ENCODE measurements at places on chromosomes 16 and 17.

DNA sequence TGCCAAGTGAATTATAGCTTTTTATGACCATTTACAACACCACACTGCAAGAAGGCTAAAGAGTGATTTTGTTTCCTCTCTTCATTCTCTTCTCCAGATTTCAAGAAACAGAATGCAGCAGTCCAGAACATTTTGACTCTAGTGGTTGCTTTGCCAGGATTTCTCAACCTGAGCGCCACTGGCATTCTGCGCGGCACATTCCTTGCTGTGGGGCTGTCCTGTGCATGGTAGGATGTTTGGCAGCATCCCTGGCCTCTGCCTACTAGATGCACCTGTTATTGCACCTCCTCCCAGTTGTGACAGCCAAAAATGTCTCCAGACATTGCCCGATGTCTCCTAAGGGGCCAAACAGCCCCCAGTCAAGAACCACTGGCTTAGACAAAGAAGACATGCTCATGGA is 25.7 kb upstream of the SLC39A11 start:
- DNase-seq: no peak

DNA sequence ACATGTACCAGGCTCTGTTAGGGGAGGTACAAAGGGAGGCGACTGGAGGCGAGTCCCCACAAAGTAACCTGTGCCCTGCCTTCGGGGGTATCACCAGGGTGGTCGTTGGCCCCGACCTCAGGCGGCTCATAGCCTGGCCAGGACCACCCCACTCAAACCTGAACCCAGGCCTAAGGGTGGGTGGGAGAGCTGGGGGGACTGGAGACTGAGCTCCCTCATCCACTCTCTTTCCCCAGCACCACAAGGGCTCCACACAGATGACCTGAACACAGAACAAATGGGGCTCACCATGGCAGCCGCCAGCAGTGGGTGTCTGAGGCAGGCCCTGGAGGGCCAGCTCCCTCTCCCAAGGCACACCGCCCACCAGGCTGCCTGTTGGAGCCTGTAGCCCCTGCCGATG is 120.6 kb upstream of the TNRC6C start:
- DNase-seq: no peak

DNA sequence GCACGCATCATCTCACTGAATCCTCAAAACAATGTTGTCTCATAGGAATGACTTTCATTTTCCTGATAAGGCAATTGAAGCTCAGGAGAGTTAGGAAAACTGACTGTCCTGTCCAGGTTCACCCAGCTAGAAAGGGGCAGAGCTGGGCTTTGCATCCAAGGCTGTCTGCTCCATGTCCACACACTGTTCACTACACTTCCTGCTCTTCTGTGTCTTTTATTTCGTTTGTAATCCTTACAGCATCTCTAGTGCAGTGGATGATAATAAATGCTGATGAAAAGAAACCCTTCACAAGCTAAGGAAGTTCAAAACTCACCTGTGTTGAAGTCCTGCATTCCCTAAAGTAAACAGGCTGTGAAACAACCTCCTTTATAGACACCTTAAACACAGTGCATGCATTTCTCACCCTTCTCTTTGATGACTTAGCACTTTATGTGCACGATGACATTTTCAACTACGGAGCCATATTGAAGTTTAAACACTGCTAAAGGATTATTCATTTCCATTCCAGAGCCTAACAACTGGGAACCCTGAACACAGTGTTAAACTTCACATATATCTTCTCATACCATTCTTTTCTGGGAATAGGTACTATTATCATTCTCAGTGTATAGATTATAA is 31.0 kb upstream of the GPR139 start:
- DNase-seq: no peak

DNA sequence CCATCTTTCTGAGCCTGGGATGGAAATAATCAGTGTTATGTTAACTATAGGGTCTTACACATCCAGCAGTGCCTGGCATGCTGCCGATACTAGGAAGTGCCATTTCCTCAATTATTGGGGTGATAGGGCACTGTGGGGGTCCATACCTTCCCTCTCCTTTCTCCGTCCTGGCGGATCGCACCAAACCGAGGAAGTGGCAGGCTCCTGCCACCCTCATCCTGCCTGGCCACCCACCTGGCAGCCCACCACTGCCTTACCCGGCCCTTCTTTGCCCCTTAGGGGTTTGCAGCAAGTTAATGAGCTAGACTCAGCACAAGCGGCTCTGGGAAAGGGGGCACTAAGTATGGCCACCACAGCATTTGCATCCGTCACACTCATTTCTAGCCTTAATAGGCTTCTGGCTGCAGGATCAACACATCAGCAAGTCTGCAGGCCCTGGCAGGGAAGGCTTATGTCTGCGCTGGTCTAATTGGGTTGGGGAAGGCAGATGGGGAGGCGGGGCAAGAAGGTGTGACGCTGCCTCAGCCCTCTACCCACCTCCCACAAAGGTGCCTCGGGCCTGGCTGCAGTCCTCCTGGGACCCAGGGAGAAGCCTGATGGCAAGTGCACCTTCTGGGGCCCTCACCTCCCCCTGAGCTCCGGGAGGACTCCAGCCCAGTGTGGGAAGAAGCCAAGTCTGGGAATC is 28.6 kb downstream of the DCAKD start:
- DNase-seq: no peak

DNA sequence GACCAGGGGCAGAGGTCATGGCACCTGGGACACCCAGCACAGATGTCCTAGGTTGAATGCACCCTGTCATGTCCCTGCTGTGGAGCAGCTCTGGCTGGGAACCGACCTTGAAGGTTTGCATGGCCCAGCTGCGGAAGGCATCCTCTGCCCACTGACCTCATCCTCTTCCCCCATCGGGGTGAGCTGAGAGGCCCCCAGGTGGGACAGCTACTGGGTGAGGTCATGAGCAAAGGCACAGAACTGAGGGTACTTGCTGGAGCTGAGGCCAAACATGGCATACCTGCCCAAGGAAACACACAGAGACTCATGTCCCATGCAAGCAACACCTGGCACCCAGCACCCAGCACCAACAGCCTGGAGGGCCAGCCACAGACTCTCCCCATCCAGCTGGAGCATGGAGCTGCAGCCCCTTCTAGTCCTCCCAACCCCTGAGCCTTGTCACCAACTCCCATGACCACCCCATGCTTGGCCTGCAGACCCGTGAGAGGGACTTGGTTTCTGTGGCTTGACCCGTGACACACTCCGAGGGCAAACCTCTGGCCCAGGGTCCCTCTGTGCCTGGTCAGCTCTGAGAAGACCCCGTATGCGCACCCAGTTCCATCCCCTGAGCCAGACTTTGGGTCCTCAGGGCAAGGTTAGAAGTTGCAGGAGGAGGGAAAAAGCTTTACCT is 33.1 kb downstream of the LGALS9 start:
- DNase-seq: no peak

DNA sequence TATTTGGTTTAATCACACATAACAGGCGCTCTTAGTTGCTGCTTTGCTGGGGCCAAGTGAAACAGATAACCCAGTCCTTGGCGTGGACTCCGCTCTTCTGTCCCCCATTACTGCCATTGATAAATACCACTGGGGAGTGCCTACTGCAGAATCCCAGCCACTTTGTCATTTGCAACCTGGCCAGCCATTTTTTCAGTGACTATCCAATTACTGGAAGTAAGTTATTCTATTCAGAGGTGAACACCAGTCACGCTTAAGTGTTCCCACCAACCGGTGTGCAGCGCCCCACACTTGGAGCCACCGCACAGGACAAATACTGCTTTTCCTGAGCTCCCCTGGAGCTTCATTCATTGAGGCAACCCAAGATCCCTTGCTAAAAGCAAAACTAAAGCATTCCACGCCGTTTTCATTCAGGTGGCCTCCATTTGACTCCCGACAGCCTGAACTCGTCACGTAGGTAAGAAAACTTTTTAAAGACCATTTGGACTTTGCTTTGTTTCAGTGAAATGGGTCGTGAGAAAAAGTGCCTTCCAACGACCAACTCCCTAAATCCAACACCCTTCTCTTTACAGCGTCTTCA is 1.8 kb downstream of the USP7 start:
- DNase-seq: no peak

GRCh38 chr17:14553847-14554246 is 253.0 kb downstream of the HS3ST3B1 start:
- no peak for DNase-seq

DNA sequence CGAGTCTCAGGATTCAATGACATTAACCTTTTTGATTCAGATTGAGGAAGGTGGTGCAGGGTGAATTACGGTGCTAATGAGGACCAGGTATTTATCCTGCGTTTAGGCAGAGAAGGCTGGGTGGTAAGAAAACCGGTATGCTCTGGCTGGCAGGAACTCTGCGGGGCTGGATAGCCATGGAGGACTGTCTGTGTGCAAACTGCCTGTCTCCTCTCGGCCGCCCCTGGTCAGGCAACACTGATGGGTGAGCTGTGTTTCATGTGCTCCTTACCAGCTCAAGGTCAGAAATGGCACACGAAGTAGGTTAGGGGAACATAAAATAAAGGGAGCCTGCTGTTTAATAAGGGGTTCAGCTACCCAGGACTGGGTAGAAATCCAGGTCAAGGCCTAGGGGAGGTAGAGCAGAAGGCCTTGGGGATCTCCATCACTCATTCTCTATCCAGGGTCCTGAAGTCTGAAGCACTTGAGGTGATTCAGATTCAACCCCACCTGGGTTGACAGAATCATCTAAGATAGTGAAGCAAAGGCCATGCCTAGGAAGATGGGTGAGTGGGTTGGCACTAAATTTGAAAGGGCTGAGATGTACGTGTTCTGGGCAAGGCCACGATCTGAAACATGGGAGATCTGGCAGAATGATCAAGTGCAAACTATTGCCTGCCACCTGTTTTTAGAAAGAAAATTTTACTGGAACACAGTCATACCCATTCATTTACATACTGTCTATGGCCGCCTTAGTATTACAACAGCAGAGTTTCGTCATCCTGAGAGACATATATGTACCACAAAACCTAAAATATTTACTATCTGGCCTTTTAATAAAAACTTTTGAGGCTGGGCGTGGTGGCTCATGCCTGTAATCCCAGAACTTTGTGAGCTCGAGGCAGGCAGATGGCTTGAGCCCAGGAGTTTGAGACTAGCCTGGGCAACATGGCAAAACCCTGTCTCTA is 292.5 kb downstream of the XYLT1 start:
- DNase-seq: no peak

DNA sequence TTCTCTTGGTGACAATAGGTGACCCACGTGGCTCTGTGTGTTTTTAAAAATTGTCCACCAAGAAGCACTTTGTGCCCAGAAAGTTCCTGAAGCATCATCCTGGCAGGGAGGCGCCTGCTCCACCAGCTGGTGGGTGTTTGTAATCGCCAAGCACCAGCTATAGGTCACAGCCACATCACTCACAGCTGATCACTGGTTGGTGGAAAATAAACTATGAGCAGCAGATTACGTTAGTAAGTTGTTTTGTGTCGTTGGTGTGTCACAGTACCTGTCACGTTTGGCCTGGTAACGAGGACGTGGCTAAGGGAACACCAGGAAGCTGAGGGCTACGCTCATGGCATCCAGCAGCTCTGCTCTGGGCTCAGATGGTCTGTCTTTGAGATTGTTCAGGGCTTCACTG is 10.1 kb downstream of the MRM3 start:
- no peak for DNase-seq

- DNase-seq: no peak
Measured at GRCh38 chr16:87178177-87178863, 138.9 kb downstream of the C16orf95 start.

- DNase-seq: no peak
Measured at GRCh38 chr17:1232331-1232730, 37.9 kb upstream of the BHLHA9 start.

Measured in RCC 7860 (cell line).